Tongue (tissue), 3 donors: ENCODE measurements at places on chromosomes 13 and 19. TPM values are rescaled to one million over a fixed set of nuclear protein-coding genes. Genes with fewer than 3 reads are reported as not detected.

Gene CADM4
- 10.3 TPM for total RNA-seq

Gene SYNE4
- total RNA-seq = 1.9 TPM

Gene CPAMD8
- total RNA-seq = 6.2 TPM

Gene PSG3
- total RNA-seq = not detected

Gene FCGBP
- total RNA-seq = 17.0 TPM

Gene SLC10A2
- not detected for total RNA-seq

Gene PLK5
- total RNA-seq = 0.51 TPM

Gene GPR18
- total RNA-seq = not detected

Gene CDC16
- total RNA-seq = 71.5 TPM

DNA sequence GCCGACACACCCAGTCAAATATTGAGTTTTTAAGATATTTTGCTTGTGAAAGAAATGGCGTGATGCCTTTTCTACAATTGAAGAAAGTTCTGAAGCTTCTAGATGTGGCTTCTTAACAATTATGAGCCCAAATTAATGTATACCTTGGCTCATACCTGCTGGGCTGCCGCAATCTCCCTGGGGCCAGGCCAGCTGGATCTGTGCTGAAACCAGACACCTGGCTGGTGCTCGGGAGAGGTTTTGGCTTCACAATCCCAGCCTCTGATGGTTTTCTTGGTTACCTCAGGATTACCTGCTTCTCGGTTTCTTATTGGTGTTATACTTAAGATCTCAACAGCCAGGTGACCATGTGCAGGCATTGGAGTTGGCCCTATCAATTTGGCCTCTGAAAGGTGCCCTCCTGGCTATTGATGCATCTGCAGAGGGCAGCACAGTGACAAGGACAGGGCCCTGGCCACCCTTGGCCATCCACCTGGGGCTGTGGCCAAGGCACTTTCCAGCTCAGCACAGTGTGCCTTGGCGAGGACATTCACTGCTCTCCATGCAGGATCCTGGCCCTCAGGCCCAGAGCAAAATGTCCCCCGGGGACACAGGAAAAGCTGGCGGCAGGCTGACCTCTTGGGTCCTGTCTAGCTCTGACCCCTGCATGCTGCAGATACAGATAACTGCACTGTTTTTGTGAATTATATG, 305.0 kb downstream of the ZNF536 start:
- DNase-seq = no peak

DNA sequence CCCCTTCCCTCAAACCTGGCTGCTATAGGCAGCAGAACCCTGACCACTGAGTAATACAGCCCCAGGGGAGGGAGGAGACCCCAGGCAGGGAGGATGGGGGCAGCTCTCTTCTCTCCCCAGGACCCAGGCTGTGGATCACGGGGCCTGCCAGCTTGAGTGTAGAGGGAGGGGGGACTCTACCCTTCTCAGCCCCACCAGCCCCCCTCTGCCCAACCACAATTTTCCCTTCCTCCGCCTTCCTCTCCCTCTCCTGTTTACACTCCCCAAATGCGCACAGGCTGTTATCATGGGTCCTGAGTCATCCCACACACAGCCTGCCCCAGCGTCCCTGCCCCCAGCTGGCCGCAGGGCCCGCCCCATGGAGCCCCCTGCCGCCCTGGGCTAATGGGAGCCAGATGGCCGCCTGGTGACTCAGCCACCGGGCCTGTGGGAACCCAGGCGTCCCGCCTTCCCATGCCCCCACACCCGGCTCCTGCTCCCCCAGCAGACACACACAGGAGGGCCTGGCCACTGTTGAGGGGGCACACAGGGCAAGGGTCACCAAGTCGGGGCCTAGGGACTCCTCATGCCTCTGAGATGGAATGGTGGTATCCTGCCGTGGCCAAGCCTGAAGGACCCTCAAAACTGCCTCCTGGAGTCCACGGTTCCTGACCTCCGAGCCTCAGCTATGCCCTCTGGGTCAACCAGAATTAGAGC, 13.6 kb downstream of the CCDC97 start:
- no peak for DNase-seq

- no peak for DNase-seq
Observed at GRCh38 chr13:50928102-50928501, 18.5 kb downstream of the RNASEH2B start.

GRCh38 chr19:15404097-15404779, 14.6 kb downstream of the AKAP8L start:
- peak; percentile 61 for DNase-seq

DNA sequence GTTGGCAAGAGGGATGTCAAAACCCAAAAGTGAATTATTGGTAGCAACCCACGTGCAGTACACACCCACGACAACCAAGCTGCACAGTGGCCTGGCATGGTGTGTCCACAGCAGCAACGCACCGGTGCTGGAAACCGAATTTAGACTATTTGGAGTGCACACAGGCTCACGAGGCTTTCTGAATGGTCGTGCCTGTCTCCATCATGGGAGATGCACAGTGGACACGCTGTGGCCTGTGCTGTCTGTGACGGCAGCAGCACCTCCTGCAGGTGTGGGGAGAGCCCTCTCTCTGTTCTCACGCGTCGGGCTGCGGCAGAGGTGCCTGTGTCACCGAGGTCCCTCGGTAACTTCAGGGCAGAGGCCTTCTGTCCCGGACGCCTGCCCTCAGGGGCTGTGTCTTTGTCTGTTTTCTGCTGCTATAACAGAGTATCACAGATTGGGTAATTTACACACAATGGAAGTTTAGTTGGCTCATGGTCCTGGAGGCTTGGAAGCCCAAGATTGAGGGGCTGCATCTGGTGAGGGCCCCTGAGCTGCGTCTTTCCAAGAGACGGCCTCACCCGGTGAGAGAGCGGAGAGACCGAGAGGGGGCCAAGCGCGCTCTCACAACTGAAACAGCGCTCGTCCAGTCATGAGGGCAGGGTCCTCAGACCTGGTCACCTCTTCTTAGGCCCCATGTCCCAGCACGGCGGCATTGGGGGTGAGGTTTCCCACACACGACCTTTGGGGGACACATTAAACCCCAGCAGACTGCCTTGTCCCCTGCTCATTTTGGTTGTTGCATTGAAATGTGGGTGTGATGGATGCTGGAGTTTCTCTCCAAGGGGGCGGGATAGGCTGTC, 9.1 kb upstream of the MCF2L start:
- no peak for DNase-seq

- peak; percentile 19 for DNase-seq
Observed at GRCh38 chr13:73505376-73505890, 446.6 kb downstream of the KLF5 start.

DNA sequence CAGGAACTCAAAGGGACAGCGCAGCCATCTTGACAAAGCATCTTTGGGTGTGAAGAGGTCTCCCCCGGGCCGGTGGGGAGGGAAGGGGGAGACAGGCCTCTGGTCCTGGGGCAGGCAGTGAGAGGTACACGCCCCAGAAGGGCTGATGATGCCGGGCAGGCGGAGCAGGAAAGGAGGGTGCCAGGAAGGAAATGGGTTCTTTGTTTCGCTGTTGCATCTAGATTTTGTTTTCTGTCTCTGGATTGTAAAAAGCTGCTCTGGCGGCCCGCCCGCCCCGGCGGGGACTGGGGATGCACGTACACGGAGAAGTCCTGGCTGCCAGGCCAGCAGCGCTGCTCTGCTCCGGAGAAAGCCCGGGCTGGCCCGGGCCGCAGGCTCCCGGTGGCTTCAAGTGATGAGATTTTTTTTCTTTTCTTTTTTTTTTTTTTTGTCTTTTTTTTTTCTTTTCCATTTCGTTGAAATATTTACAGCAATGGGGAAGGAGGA, 13.2 kb upstream of the ASF1B start:
- DNase-seq = peak; percentile 86

DNA sequence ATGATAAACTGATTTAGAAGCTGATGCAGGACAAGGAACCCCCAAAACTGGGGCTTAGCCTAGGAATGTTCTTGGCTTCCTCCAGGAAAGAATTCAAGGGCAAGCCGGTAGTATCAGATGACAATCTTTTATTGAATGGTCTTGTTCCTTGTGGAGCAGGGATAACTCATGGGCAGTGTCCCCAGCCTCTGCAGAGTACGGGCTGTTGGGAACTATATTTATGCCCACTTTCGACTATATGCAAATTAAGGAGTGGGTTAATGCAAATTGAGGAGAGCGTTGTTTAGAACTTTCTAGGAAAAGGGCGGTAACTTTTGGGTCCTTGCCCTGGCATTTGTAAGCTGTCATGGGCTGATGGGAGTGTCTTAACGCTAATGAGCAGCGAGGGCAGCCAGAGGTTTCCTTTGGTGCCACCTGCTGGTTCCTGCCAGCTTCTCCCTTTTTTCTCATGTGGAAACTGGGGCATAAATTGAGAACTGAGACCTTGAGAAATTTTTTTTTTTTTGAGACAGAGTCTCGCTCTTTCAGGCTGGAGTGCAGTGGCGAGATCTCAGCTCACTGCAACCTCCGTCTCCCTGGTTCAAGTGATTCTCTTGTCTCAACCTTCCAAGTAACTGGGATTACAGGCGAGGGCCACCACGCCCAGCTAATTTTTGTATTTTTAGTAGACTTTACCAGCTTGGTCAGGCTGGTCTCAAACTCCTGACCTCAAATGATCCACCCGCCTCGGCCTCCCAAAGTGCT, 79.4 kb upstream of the ABCC4 start:
- peak; percentile 93 for DNase-seq

GRCh38 chr19:48487948-48488347, 18.8 kb downstream of the CYTH2 start:
- no peak for DNase-seq

GRCh38 chr19:35642798-35643254, 1.3 kb downstream of the ETV2 start:
- DNase-seq = no peak

GRCh38 chr13:106163426-106163825, 372.0 kb downstream of the EFNB2 start:
- DNase-seq = no peak

DNA sequence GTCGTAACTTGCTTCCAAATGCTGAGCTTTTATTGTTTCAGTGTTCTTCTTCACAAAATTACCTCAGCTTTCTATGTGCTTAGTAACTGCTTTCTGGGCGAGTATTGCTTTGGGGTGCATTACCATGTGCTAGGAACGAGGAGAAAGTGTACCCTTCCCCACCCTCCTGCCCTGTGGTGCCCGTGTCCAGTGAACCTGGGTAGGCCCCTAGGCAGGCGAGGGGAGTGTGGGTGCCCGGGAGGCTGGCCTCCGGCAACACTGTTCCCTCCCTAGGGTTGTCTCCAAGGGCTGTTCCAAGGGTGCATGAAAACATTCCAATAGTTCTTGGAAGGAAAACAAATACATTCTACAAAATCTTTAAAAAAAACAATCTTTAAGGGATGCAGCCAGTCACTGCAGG, 216.5 kb upstream of the SOX1 start:
- no peak for DNase-seq

GRCh38 chr13:36344886-36345437, 1.2 kb downstream of the SPART start:
- DNase-seq = no peak

DNA sequence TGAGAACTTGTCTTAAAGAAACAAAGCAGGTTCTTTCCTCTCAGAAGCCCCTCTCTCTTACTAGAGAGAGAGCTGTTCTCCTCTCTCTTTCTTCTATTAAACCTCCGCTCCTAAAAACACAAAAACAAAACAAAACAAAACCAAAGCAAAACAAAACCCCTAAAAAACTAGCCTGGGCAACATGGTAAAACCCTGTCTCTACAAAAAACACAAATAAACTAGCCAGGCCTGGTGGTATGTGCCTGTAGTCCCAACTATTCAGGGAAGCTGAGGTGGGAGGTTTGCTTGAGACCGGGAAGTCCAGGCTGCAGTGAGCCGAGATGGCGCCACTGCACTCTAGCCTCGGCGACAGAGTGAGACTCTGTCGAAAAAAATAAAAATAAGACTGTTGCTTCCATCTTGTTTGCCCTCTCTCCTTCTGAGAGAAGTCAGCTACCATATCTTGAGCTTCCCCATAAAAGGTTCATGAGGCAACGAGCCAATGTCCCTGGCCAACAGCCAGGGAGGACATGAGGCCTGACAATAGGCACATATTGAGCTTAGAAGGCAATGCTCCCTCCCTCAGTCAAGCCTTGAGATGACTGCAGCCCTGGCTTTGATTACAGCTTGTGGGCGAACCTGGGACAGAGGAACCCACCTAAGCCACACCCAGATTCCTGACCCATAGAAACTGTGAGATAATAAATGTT, 17.5 kb upstream of the FLT3 start:
- DNase-seq = peak; percentile 32

DNA sequence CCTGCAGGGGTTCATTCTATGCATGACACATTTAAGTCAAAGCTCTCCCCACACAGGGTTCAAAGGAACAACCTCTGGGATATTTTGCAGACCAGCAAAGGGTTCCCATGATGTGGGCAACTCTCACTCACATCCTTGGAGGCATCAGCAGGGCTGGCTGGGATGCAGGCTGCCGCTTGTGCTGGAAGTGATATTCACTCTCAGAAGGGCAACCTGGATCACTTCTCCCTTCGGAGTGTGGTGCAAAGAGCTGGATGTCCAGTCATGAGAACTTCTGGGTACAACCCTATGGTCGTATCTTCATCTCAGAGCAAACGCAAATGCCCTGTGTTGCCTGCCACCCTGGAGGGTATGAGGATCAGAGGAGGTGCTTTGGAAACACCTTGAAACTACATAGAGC, 98.6 kb downstream of the ZDHHC20 start:
- DNase-seq = no peak

GRCh38 chr13:91946498-91947070, 548.2 kb downstream of the GPC5 start:
- DNase-seq = peak; percentile 58

GRCh38 chr13:64774915-64775314, 2455.2 kb downstream of the PCDH9 start:
- no peak for DNase-seq

GRCh38 chr19:10226376-10227025, 4.6 kb downstream of the S1PR2 start:
- DNase-seq = peak; percentile 93

- no peak for DNase-seq
Observed at GRCh38 chr19:45676851-45677263, 8.8 kb downstream of the GIPR start.

GRCh38 chr13:60395971-60396782, 843 bp upstream of the TDRD3 start:
- DNase-seq = peak; percentile 97

DNA sequence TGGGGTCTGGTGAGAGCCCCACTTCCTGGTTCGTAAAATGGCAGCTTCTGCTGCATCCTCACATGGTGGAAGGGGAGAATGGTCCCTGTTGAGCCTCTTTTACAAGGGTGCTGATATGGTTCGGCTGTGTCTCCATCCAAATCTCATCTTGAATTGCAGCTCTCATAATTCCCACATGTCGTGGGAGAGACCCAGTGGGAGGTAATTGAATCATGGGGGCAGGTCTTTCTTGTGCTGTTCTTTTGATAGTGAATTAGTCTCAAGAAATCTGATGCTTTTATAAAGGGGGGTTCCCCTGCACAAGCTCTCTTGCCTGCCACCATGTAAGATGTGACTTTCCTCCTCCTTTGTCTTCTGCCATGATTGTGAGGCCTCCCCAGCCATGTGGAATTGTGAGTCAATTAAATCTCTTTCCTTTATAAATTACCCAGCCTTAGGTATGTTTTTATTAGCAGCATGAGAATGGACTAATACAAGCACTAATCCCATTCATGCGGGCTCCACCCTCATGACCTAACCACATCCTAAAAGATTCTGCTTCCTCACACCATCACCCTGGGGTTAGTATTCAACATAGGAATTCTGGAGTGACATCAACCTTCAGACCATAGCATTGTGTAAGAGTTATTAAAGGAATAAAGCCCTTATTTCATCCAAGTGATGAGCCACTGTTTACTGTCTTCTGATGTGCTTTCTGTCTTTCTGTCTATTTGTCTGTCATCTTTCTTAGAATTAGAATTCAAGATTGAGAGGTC, 159.0 kb upstream of the IRS2 start:
- no peak for DNase-seq
